ENCODE measurements at places on chromosomes 3 and 15.

DNA sequence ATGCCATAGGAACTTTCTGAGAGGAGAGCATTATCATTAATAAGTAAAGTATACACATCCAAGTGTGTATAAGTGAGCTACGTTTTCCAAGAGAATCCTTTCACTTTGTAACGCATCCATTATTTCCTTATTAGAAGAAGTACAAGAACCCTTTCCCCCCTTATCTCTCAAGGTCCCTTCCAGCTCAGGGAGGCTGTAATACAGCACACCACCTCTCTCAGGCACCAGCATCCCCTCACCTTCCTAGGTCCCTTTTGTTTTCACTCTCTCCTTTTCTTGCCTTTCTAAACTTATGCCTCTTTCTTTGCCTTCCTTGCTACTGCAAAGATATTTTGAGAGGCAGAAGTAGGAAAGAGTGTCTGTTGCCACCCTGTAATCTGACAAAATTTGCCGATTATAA lies 446.0 kb downstream of the GRM7 start:
- no peak for DNase-seq

- DNase-seq, result no peak
Observed at GRCh38 chr3:196341137-196341536, 2.9 kb upstream of the TM4SF19 start.

GRCh38 chr3:31882895-31883294 lies 98.2 kb downstream of the OSBPL10 start:
- DNase-seq, result no peak

DNA sequence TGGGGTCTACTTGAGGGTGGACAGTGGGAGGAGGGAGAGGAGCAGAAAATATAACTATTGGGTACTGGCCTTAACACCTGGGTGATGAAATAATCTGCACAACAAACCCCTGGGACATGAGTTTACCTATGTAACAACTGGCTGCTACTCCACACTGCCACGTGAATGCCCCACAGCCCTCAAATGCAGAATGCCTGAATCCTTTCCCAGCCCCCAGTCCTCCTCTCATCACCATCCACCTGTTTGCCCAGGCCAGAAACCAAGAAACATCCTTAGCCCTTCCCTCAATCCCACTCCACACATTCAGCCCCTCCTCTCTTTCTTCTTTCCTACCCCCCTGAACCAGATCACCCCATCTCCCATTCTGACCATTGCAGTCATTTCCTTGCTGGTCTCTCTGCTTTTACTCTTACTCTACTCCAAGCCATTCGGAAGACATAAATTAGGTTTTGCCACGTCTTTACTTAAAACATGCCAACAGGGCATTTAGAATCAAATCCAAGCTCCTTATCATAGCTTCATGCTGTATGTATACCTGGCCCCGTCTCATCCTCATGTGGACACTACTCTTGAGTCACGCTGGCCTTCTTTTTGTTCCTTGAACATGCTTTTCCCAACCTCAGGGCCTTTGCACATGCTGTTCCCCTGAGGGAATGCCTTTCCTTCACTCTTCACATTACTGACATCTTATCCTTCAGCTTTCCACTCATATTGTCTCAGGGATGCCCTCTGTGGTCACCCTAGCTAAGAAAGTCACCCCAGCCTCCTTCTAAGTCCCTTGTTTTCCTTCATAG lies 137.5 kb upstream of the ABHD17C start:
- no peak for DNase-seq

- DNase-seq, result no peak
Observed at GRCh38 chr3:177421481-177421785, 224.2 kb upstream of the TBL1XR1 start.

DNA sequence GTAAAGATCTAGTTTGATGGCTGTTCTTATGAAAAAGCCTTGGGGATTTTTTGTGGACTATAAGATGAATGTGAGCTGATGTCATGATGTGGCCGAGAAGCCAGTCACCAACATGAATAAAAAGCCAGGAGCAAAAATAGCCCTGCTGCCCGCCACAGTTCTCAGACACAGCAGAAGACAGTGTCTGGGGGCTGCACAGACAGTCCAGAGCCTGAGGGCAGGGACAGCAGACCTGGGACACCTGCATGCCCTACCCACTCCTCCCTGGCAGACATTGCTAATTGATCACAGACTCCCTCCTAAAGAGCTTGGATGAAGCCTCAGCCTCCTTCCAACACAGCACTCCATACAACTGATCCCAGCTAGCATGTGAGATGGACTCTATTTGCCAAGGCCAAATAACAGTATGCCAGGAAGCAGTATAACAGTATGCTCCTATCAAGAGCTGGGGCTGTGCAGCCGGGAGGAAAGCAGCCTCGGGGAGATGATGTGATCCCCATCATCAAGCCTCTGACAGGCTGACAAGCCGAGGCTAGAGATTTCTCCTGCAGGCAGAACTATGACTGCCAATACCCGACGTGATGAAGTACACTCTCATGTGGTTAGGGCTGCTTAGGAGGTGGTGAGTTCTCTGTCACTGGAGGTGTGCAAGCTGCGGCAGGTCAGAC lies 105.4 kb upstream of the RPL32 start:
- DNase-seq, result no peak

- no peak for DNase-seq
Observed at GRCh38 chr3:149727656-149728055, 24.6 kb downstream of the COMMD2 start.
